ENCODE measurements at places on chromosomes 6 and 20.

GRCh38 chr20:49987868-49988690 is 5.3 kb downstream of the SNAI1 start:
- no peak for DNase-seq
- peaks cover 3% of the 10 kb centered on the region for H3K4me1 ChIP-seq
- peak overlapping the region; percentile 81 for H3K27ac ChIP-seq
- no peaks in the 10 kb centered on the region for H3K36me3 ChIP-seq
- H3K4me3 ChIP-seq: no peak overlapping the region

DNA sequence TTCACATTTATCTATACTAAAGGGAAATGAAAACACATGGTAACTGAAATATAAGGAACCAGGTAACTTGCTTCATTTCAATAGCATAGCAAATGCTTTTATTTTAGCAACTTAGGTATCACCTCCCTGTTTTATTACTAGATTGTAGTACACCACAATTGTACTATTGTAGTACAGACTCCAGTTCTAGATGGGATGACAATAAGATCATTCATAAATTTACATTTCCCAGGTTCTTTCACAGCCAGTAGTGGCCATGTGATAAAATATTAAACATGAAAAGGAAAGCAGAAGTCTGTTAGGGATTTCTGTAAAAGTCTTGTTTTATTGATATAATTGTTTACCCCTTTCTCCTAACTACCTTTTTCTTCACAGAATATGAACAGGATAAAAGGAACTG is 97.2 kb downstream of the LMBRD1 start:
- no peak for DNase-seq
- no peaks in the 10 kb centered on the region for H3K27me3 ChIP-seq
- H3K36me3 ChIP-seq: no peaks in the 10 kb centered on the region
- no peaks in the 10 kb centered on the region for H3K4me1 ChIP-seq
- H3K27ac ChIP-seq: no peak overlapping the region

GRCh38 chr20:19114410-19114809 is 98.0 kb upstream of the SLC24A3 start:
- no peak for DNase-seq
- H3K27ac ChIP-seq: no peak overlapping the region
- no peaks in the 10 kb centered on the region for H3K27me3 ChIP-seq

DNA sequence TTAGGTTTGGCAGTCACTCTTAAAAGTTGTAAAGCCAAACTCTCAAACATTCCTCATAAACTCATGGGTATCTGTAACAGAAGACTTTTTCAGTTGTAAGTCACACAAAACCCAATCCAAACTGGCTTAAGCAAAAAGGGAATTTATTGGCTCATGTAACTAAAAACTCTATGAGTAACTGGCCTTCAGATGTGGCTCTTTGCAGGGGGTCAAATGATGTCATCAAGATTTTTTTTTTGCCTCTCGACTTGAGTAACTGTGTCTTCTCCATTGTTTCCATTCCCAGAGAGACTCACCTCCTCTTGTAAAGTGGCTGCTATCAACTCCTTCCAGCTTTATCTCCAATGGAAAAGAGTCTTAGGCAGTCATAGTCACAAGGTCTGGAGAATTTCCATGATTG is 645.0 kb downstream of the DHX35 start:
- DNase-seq: no peak
- H3K27me3 ChIP-seq: no peaks in the 10 kb centered on the region
- H3K4me1 ChIP-seq: no peaks in the 10 kb centered on the region
- no peak overlapping the region for H3K27ac ChIP-seq
- H3K4me3 ChIP-seq: no peak overlapping the region

- H3K36me3 ChIP-seq: no peaks in the 10 kb centered on the region
- H3K4me1 ChIP-seq: no peaks in the 10 kb centered on the region
- no peak overlapping the region for H3K4me3 ChIP-seq
- DNase-seq: no peak
- no peak overlapping the region for H3K27ac ChIP-seq
These were observed 184.4 kb downstream of the UNC5CL start for GRCh38 chr6:40854592-40854991.

GRCh38 chr6:113558966-113559365 is 298.2 kb upstream of the MARCKS start:
- H3K4me3 ChIP-seq: no peak overlapping the region
- H3K27ac ChIP-seq: no peak overlapping the region
- no peaks in the 10 kb centered on the region for H3K36me3 ChIP-seq
- no peaks in the 10 kb centered on the region for H3K27me3 ChIP-seq

GRCh38 chr20:32967961-32968457 is 36.2 kb downstream of the SUN5 start:
- no peaks in the 10 kb centered on the region for H3K27me3 ChIP-seq
- DNase-seq: peak; percentile 49
- no peaks in the 10 kb centered on the region for H3K36me3 ChIP-seq
- peaks cover 27% of the 10 kb centered on the region for H3K4me1 ChIP-seq
- no peak overlapping the region for H3K27ac ChIP-seq

GRCh38 chr6:3751077-3751729 is at the start of gene PXDC1:
TSS of gene PXDC1 (minus strand) at chr6:3751713. CDS start at chr6:3751531, 182 bp downstream.
- H3K27me3 ChIP-seq: no peaks in the 10 kb centered on the region
- H3K4me1 ChIP-seq: peaks cover 26% of the 10 kb centered on the region
- no peaks in the 10 kb centered on the region for H3K36me3 ChIP-seq
- peak within 1 kb of the TSS; percentile 58 for H3K4me3 ChIP-seq
- H3K27ac ChIP-seq: peak within 1 kb of the TSS; percentile 96
- no peak for DNase-seq

DNA sequence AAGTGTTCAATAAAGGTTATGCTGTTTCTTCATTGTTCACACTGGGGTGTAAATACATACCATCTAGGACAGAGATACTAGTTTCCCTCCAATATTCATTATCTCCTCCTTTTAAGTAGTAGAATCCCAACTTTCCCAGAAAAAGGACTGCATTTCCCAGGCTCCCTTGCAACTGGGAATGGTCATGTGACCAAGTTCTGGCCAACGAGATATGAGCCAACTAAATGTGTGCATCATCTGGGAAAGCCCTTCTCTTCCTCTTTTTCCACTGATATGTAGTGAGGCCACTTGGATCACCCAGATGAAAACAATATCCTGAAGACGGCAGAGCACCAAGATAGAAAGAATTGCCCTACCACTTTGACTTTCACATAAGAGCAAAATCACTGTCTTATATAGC is 97.9 kb upstream of the PTPRT start:
- H3K4me3 ChIP-seq: no peak overlapping the region
- no peaks in the 10 kb centered on the region for H3K4me1 ChIP-seq
- DNase-seq: no peak
- H3K27ac ChIP-seq: no peak overlapping the region

- peak overlapping the region; percentile 37 for H3K27ac ChIP-seq
- H3K27me3 ChIP-seq: no peaks in the 10 kb centered on the region
- H3K4me1 ChIP-seq: no peaks in the 10 kb centered on the region
- H3K36me3 ChIP-seq: no peaks in the 10 kb centered on the region
- no peak overlapping the region for H3K4me3 ChIP-seq
These were observed 37.4 kb downstream of the HIVEP2 start for GRCh38 chr6:142907544-142907943.

GRCh38 chr6:156065849-156066248 is 610.2 kb upstream of the NOX3 start:
- H3K27ac ChIP-seq: no peak overlapping the region
- H3K27me3 ChIP-seq: no peaks in the 10 kb centered on the region
- H3K4me3 ChIP-seq: no peak overlapping the region
- no peaks in the 10 kb centered on the region for H3K4me1 ChIP-seq
- H3K36me3 ChIP-seq: no peaks in the 10 kb centered on the region
- no peak for DNase-seq

DNA sequence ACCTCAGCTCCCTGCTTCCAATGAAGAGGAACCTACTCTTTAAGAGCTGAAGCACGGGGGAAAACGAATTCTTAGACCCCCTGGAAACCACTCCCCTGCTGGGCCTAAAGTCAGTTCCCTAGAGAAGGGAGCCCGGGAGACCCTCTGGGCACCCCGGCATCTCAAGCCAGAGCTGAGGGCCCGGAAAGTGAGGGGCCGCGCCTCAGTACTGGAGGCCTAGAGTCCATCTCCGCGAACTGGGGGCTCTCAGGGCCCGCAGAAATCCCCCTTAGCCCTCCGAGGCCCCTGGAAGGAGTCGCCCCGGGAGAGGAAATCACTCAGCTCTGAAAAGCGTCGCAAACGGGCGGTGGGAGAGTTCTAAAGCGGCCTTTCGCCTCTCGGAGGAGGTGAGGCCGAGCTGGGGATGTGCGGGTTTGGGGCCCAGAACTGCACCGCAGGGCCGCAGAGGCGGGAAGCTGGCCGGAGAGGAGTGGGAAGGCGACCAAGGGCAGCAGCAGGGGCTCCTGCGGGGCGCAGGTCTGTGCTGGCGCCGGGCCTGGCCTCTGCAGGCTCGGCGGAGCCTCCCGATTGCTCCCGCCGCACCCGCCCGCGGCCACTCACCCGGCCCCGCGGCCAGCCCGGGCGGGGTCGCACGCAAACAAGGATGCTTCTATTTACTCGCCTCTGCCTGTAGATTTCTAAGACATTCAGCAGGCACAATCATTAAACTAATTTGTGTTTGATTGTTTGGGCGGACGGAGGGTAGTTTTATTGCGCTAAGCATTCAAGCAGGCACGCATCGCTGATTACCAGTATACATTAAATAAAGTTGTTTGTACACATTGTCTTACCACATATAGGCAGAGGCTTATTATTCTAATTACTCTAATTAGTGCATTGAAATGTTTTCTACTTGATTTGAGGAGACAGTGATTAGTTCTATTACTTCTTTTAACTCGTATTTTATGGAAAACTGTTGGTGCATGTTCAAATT is 9.2 kb downstream of the POU3F2 start:
- H3K36me3 ChIP-seq: no peaks in the 10 kb centered on the region
- no peak overlapping the region for H3K4me3 ChIP-seq
- peaks cover 33% of the 10 kb centered on the region for H3K4me1 ChIP-seq
- DNase-seq: no peak

DNA sequence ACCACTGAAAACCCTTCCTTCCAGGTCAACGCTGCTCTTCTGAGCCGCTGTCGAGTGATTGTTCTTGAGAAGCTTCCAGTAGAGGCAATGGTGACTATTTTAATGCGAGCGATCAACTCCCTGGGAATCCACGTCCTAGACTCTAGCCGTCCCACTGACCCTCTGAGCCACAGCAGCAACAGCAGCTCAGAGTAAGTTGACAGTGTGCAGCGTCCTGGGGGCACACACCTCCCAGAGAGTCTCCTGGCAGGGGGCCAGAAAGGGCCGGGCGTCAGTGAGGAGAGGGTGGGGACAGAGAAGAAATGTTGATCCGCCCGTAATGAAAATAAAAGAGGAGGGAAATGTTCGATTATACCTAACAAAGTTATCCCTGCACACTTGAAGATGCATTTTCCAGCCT is 5.0 kb downstream of the WRNIP1 start:
- no peaks in the 10 kb centered on the region for H3K36me3 ChIP-seq
- H3K27me3 ChIP-seq: no peaks in the 10 kb centered on the region
- H3K4me1 ChIP-seq: peaks cover 10% of the 10 kb centered on the region
- no peak for DNase-seq

GRCh38 chr6:125050663-125051318 is 88.6 kb downstream of the RNF217 start:
- H3K4me1 ChIP-seq: no peaks in the 10 kb centered on the region
- no peaks in the 10 kb centered on the region for H3K27me3 ChIP-seq
- no peaks in the 10 kb centered on the region for H3K36me3 ChIP-seq
- no peak overlapping the region for H3K4me3 ChIP-seq
- DNase-seq: no peak

DNA sequence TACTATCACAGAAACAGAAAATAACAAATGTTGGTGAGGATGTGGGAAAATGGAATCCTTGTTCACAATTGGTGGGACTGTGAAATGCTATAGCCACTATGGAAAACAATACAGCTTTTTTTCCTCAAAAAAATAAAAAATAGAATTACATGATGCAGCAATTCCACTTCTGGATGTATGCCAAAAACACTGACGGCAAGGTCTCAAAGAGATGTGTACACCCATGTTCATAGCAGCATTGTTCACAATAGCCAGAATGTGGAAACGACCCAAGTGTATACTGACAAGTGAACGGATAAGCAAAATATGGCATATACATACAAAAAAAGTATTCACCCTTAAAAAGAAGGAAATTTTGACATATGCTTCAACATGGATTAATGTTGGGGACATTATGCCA is 213.4 kb downstream of the KHDC1L start:
- DNase-seq: no peak

GRCh38 chr6:109526905-109527628 is 44.0 kb upstream of the ZBTB24 start:
- H3K4me1 ChIP-seq: no peaks in the 10 kb centered on the region
- H3K36me3 ChIP-seq: no peaks in the 10 kb centered on the region
- peak; percentile 23 for DNase-seq
- no peaks in the 10 kb centered on the region for H3K27me3 ChIP-seq
- H3K27ac ChIP-seq: no peak overlapping the region
- H3K4me3 ChIP-seq: no peak overlapping the region

- no peaks in the 10 kb centered on the region for H3K4me1 ChIP-seq
- DNase-seq: no peak
- H3K4me3 ChIP-seq: no peak overlapping the region
These were observed 440.0 kb upstream of the NOX3 start for GRCh38 chr6:155895641-155896040.

- peak overlapping the region; percentile 44 for H3K4me3 ChIP-seq
- H3K27ac ChIP-seq: peak overlapping the region; percentile 51
- H3K4me1 ChIP-seq: no peaks in the 10 kb centered on the region
- H3K27me3 ChIP-seq: no peaks in the 10 kb centered on the region
- peak; percentile 68 for DNase-seq
- H3K36me3 ChIP-seq: no peaks in the 10 kb centered on the region
These were observed 50.2 kb downstream of the IYD start for GRCh38 chr6:150418827-150419594.

DNA sequence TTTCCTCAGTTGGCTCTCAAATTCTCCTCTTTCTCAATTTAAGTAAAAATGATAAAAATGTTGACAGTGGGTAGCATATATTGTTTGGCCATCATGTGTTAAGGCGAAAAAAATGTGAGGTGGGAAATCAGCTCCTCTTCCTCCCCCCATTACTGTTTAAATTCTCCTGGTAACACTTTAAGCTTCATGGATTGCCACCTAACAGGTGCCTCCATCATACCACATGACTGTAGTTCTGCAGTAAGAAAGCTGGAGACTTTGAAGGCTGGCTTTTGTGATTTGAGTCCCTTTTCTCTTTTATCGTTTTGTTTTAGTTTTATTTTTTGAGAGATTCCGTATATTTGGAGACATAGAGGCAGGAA is 1.2 kb downstream of the ZFAND3 start:
- H3K4me1 ChIP-seq: peaks cover 45% of the 10 kb centered on the region
- no peaks in the 10 kb centered on the region for H3K36me3 ChIP-seq
- peak overlapping the region; percentile 76 for H3K4me3 ChIP-seq
- H3K27me3 ChIP-seq: no peaks in the 10 kb centered on the region

DNA sequence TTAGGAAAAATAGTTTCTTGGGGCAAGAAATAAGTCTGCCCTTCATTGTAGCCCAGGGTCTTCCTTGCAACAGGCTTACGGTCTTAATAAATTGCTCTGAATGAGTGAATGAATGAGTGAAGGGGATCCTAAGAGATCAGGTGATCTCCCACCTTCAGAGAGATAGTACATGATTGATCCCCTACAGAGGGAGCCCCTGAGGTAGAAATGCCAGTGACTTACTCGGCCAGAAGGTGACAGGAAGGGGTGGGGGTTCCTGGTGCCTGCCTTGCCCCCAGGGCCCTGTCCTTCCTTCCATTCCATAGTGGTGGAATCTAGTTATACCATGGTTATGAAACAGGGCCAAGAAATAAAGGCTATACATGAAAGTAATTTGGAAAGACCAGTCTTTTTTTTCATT is 215.3 kb upstream of the SSTR4 start:
- H3K27ac ChIP-seq: no peak overlapping the region
- no peaks in the 10 kb centered on the region for H3K4me1 ChIP-seq
- DNase-seq: no peak
- H3K4me3 ChIP-seq: no peak overlapping the region
- no peaks in the 10 kb centered on the region for H3K27me3 ChIP-seq

Data from Peyer's patch (tissue), 4 donors.